NCI-H524 (cell line): ENCODE measurements at places on chromosomes 6 and 20.
A peak's percentile ranks its signal among the peaks of the same experiment; 100 is the strongest.

GRCh38 chr20:51609251-51609650, 66.7 kb upstream of the NFATC2 start:
- DNase-seq, result no peak

DNA sequence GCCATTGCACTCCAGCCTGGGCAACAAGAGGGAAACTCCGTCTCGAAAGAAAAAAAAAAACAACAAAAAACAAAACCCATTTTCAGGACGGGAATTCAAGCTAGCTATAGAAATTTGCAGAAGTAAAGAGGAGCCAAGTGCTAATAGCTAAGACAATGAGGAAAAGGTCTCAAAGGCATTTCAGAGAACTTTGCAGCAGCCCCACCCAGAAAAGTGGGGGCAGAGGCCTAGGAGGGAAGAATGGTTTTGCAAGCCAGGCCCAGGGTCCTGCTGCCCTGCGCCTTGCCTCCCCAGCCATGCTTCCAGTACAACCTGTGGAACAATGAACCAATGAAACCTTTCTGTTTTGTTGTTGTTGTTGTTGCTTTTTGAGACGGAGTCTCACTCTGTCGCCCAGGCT, 38.3 kb upstream of the SAMHD1 start:
- no peak for DNase-seq

DNA sequence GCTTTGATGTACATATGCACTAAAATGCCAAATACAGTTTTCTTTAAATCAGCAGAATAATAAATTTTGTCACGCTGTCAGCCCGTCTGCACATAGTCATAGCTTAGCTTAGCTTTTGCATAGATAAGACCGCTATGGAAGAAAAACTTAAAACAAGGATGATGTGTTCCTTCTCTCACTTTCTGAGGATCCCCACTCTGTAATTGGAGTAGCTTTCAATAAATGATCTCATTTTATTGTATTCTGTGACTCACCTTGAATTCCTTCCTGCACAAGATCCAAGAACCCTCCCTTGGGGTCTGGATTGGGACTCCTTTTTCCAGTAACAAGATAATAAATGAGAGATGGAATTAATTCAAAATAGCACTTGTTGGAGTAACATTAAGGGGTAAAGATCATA, 186.2 kb downstream of the CDH26 start:
- DNase-seq, result no peak

- DNase-seq, result peak; percentile 74
These were observed 3.4 kb downstream of the CYB5R4 start for GRCh38 chr6:83862776-83863471.

DNA sequence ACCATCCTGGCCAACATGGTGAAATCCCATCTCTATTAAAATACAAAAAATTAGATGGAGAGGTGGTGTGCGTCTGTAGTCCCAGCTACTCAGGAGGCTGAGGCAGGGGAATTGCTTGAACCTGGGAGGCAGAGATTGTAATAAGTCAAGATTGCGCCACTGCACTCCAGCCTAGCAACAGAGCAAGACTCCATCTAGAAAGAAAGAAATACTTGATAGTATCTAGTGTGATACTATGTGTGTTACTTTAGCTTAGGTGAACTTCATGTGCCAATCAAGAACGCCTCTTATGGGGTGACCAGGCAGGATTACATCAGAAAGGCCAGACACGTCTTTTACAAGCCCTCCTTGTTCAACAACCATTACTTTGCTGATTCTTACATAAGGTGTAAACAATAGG, 107.1 kb downstream of the TMEM170B start:
- DNase-seq, result no peak

GRCh38 chr6:133971861-133972260, 18.8 kb downstream of the TBPL1 start:
- no peak for DNase-seq

DNA sequence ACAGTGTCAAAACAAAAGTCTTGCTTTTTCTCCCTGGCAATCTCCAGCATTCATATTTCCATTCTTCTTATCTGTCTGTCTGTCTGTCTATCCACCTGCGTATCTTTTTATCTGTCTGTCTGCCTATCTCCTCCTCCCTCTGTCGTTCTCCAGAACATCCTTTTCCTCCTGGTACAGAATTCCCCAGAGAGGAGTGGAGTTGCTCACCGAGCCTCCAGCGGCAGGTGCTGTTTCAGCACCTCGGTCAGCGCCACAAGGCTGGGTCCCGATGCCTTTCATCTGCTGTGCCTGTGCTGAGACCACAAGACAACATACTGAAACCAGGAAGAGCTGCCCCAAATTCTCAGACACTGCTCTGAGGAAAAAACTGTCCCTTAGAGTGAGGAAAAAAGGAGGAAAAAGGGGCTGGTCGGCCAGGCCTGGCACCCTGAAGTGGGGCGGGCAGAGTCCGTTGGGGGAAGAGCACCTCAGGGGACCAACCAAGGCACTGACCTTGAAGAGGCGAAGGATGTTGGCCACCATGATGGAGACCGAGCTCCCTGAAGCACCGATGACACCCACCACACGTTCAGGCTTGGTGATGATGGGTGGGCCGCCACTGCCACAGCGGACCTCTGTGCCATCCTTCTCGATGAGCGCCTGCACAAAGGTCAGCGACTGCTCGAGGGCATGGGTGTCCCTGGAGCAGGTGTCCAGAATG, 13.3 kb downstream of the GRM4 start:
- no peak for DNase-seq
